ENCODE measurements at places on chromosomes 13 and 19. TPM values are rescaled to one million over a fixed set of nuclear protein-coding genes. Genes with fewer than 3 reads are reported as not detected.

DNA sequence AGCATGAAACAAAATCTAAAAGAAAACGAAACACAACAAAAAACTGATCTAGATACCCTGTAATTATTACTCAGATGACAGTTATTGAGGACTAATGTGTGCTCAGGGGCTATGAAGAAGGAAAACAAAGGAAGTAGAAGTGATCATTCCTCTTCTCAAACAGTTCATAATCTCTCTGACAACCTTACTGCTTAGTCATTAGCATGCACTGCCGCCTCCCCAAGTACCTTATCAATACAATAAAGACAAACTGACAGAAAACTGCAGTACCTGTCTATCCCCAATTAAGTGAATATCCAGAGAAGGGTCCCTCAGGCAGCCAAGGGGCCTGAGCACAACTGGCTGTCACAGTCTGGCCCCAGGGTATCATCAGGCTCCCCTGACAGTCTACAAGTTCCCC lies 22.0 kb upstream of the POU4F1 start:
- H3K27ac ChIP-seq, result no peak overlapping the region
- peaks cover 15% of the 10 kb centered on the region for H3K36me3 ChIP-seq
- peaks cover 1% of the 10 kb centered on the region for H3K4me1 ChIP-seq
- no peak for DNase-seq
- no peaks in the 10 kb centered on the region for H3K27me3 ChIP-seq

PALM gene
- 11.7 TPM for polyA plus RNA-seq

CACNA1A gene
- 1.0 TPM for polyA plus RNA-seq

- no peak overlapping the region for H3K27ac ChIP-seq
- no peak for DNase-seq
- H3K36me3 ChIP-seq, result peaks cover 27% of the 10 kb centered on the region
- peaks cover under 1% of the 10 kb centered on the region for H3K4me1 ChIP-seq
Observed at GRCh38 chr19:5147978-5148793, 179.3 kb downstream of the KDM4B start.

NMRK2 gene
- 1.1 TPM for polyA plus RNA-seq

GRCh38 chr19:16456652-16457194 lies 15.0 kb downstream of the EPS15L1 start:
- no peak overlapping the region for H3K27ac ChIP-seq
- no peaks in the 10 kb centered on the region for H3K27me3 ChIP-seq
- H3K4me1 ChIP-seq, result peaks cover 24% of the 10 kb centered on the region
- no peak overlapping the region for H3K4me3 ChIP-seq

DNA sequence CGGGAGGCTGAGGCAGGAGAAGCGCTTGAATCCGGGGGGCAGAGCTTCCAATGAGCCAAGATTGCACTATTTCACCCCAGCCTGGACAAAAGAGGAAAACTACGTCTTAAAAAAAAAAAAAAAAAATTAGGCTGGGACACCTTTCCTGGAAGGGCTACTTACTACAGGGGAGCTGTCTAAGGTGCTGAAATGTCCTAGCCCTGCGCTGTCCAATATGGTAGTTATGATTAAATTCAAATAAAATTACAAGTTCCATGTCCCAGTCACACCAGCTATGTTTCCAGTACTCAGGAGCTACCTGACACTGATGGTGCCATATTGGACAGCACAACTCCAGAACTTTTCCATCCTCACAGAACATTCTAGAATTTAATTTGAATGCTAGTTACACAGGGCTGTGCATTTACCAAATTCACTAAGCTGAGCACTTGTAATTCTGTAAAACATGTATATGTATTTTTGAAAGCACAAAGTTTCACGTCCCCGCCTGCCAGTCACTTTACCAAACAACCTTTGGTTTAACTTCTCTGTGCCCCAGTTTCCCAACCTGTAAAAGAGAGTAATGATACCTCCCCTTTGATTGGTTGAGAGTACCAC lies 9.2 kb upstream of the ZSCAN22 start:
- H3K4me1 ChIP-seq, result no peaks in the 10 kb centered on the region
- DNase-seq, result no peak
- no peak overlapping the region for H3K4me3 ChIP-seq
- no peaks in the 10 kb centered on the region for H3K27me3 ChIP-seq
- H3K27ac ChIP-seq, result no peak overlapping the region

ACTMAP gene
- 7.4 TPM for polyA plus RNA-seq

DNA sequence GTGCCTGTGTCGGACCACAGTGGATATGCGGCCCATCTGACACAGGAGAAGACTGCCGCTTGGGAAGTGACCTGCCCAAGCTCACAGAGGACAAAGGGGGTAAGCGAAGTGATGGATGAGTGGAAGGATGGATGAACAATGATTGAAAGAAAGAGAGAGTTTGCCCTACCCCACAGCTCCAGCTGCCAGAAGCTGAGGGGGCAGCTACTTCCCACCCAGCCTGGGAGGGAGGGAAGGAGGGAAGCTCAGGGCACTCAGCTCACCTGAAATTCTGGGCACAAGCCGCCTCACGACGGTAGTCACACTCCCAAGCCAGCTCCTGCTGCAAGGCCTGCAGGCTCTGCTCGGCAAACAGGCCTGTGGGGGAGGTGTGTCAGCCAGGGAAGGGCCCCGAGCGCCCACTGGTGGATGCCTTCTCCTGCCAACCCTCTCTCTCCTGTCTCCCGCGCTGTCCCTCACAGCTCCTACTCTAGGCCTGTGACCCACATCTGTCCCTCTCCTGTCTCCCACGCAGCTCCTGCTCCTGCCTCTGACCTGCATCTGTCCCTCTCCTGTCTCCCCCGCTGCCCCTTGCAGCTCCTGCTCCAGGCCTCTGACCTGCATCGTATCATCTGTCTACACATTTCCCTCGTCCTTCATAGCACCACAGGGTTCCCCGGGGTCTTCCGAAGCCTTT lies 12.0 kb upstream of the NUMBL start:
- H3K27ac ChIP-seq, result no peak overlapping the region
- peaks cover 61% of the 10 kb centered on the region for H3K36me3 ChIP-seq
- H3K27me3 ChIP-seq, result no peaks in the 10 kb centered on the region
- H3K4me3 ChIP-seq, result no peak overlapping the region
- no peaks in the 10 kb centered on the region for H3K4me1 ChIP-seq

- peak overlapping the region; percentile 70 for H3K27ac ChIP-seq
- no peak for DNase-seq
- H3K4me3 ChIP-seq, result no peak overlapping the region
- no peaks in the 10 kb centered on the region for H3K4me1 ChIP-seq
Observed at GRCh38 chr19:5880604-5881078, 10.3 kb upstream of the FUT5 start.

FARSA gene
- polyA plus RNA-seq, result 33.6 TPM

DNA sequence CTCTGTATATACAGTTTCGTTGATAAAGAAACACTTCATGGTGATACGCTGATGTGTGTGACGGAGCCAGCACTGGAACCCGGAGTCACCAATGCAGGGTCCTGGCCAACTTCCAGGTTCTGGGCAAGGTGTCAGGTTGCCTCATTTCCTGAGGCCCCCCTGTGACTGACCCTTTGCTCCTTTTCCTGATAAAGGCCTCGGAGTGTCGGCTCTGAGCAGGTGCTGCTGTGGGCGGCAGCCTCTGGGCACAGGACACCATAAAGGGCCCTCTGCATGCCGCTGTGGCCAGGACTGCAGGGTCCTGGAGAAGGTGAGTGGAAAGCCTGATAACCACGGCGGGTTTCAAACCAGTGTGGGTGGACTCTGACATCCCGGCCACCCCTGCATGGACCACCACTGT lies 17.3 kb upstream of the MYDGF start:
- H3K27me3 ChIP-seq, result no peaks in the 10 kb centered on the region
- DNase-seq, result no peak
- peaks cover 90% of the 10 kb centered on the region for H3K36me3 ChIP-seq
- H3K4me3 ChIP-seq, result no peak overlapping the region
- no peaks in the 10 kb centered on the region for H3K4me1 ChIP-seq

DNA sequence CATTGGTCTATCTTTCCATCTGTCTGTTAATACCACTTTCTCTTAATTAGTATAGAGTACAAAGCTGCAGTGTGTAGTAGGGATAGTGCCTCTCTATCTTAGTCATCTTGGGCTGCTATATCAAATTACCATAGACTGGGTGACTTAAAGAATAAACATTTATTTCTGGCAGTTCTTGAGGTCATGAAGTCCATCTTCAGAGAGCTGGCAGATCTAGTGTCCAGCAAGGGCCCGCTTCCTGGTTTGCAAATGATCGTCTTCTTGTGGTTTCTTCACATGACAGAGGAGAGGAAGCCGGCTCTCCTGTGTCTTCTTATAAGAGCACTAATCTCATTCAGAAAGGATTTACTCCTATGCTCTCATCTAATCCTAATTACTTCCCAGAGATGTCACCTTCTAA lies 6.1 kb downstream of the ZNF700 start:
- no peak overlapping the region for H3K4me3 ChIP-seq
- no peak for DNase-seq
- peaks cover 4% of the 10 kb centered on the region for H3K4me1 ChIP-seq
- H3K27me3 ChIP-seq, result no peaks in the 10 kb centered on the region

- peaks cover 3% of the 10 kb centered on the region for H3K27me3 ChIP-seq
- H3K4me3 ChIP-seq, result no peak overlapping the region
- H3K36me3 ChIP-seq, result no peaks in the 10 kb centered on the region
- DNase-seq, result no peak
- H3K27ac ChIP-seq, result no peak overlapping the region
Observed at GRCh38 chr19:31418055-31418454, 68.8 kb upstream of the TSHZ3 start.

PODNL1 gene
- 0.94 TPM for polyA plus RNA-seq

DNA sequence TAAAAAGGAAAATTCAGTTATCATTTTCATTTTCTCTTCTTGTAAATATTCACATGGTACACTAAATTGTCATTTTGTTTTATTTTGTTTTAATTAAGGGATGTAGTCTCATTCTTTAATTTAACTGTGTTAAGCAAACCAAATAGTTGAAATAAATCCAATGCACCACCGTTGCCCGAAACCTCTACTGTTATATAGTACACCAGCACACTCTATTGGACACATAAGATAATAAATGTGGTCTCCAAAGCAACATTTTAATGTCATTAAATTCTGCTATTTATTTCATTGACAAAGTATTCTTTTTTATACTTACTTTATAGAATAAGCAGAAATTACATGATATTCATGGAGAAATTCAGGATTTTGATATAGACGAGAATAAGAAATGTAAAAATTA lies 156.4 kb upstream of the FREM2 start:
- DNase-seq, result no peak
- H3K27ac ChIP-seq, result no peak overlapping the region
- H3K4me1 ChIP-seq, result no peaks in the 10 kb centered on the region
- H3K27me3 ChIP-seq, result no peaks in the 10 kb centered on the region
- H3K36me3 ChIP-seq, result no peaks in the 10 kb centered on the region
- no peak overlapping the region for H3K4me3 ChIP-seq

DNA sequence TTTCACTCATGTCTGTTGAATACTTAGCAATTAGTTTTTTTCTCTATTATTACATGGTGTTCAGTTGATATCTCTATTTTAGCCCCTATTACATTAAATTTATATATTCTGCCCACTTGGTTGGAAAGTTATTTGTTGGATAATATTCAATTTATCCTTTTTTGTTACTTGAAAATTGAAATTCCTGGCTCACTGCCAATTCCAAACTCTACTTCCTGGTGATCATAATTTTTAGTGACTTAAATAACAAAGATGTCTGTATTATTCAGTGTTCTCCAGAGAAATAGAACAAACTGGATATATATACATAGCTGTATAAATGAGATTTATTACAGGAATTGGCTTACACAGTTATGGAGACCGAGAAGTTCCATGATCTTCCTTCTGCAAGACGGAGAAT lies 93.6 kb downstream of the GPC5 start:
- no peaks in the 10 kb centered on the region for H3K27me3 ChIP-seq
- DNase-seq, result no peak
- no peak overlapping the region for H3K4me3 ChIP-seq
- H3K27ac ChIP-seq, result no peak overlapping the region
- no peaks in the 10 kb centered on the region for H3K4me1 ChIP-seq

- H3K4me3 ChIP-seq, result no peak overlapping the region
- no peak for DNase-seq
- no peaks in the 10 kb centered on the region for H3K36me3 ChIP-seq
- H3K27me3 ChIP-seq, result no peaks in the 10 kb centered on the region
Observed at GRCh38 chr13:107482688-107483087, 732.6 kb downstream of the LIG4 start.

- no peak for DNase-seq
- peaks cover 25% of the 10 kb centered on the region for H3K36me3 ChIP-seq
- no peak overlapping the region for H3K27ac ChIP-seq
- no peaks in the 10 kb centered on the region for H3K4me1 ChIP-seq
- H3K27me3 ChIP-seq, result no peaks in the 10 kb centered on the region
Observed at GRCh38 chr13:113616991-113617749, 32.6 kb downstream of the TFDP1 start.

DNA sequence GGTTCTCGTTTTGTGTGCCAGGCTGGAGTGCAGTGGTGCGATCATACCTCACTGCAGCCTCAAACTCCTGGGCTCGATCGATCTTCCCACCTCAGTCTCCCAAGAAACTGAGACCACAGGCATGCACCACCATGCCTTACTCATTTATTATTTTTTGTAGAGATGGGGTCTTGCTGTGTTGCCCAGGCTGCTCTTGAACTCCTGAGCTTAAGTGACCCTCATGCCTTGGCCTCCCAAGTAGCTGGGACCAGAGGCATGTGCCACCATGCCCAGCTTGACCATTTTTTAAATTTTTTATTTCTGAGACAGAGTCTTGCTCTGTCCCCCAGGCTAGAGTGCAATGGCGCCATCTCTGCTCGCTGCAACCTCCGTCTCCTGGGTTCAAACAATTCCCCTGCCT lies 10.2 kb upstream of the GNA11 start:
- no peaks in the 10 kb centered on the region for H3K4me1 ChIP-seq
- H3K27ac ChIP-seq, result no peak overlapping the region
- H3K27me3 ChIP-seq, result peaks cover 2% of the 10 kb centered on the region
- no peaks in the 10 kb centered on the region for H3K36me3 ChIP-seq
- no peak for DNase-seq

DNA sequence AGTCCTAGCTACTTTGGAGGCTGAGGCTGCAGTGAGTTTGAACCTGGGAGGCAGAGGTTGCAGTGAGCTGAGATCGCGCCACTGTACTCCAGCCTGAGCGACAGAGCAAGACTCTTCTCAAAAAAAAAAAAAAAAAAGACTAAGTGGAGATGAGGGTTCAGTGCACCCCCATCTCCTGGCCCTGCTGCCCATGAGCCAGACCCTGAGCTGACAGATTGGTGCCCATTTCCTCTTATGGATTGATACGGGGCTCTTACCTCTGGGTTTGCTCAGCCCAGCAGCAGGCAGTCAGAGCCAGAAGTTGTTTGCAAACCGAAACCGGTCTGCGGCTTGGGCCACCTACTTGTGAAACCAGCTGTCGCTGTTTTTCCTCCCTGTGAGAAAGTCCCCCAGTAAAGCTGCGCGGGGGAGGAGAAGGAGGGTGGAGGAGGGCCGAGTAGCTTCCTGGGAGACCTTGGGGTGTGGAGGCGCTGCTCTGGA lies 36.9 kb downstream of the ARRDC2 start:
- H3K27me3 ChIP-seq, result no peaks in the 10 kb centered on the region
- peak; percentile 97 for DNase-seq
- peaks cover 31% of the 10 kb centered on the region for H3K4me1 ChIP-seq
- H3K4me3 ChIP-seq, result peak overlapping the region; percentile 45
- H3K27ac ChIP-seq, result peak overlapping the region; percentile 99
